ENCODE measurements at places on chromosomes 7 and 10.

GRCh38 chr10:112122827-112123226 lies 60.7 kb downstream of the GPAM start:
- no peak for DNase-seq

DNA sequence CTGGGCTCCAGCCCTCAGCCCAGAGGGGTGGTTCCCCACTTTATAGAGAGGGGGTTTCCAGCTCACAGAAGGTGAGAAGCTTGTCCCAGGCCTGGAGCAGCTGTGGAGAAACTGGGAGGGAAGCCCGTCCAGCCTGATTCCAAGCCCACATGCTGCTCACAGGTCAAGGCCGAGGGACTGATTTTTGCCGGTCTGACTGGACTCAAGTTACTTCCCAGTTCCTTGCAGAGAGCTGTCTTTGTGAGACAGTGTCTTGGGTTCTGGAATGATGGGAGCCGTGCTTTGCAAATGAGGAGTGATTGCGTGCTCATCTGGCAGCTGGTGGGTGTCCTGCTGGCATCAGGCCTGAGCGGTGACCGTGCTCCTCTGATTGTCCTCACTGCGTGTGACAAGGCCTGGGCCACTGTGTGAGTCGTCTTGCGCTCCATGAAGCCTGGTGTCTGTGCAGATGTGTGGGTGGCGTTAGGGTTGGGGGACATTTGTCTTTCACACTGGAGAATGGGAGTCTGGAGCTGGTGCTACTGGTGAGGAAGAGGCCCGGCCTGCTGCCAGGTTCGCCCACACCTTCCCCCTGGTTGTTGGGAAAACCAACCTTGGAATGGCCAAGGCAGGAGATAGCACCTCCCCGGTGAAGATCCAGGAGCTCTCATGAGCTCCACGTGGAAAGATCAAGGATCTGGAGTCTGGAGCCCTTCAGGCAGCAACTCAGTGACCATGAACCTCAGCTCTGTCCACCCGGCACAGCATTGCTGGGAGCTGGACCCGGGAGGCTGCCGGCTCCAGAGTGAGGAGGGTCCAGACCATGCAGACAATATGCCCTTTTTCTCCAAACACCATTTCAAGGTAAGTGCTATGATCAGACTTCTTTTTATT lies 129.6 kb downstream of the SMURF1 start:
- no peak for DNase-seq

DNA sequence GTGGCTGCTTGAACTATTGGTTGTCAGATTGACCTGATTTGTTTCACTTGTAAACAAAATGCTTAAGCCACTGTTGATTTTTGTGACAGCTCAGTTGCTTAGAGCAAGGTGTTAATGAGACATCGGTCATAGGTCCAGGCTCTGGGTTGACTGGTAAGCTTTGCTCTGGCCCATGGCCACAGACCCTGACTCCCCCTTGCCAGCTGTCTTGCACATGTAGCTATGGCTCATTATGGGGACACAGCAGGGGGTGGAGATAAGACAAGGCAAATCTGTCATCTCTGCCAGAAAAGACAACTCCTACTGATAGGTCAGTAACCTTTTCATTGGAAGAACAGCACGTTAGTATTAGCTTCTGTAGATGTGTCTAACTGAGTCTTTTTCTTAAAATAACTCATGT lies 95.3 kb downstream of the KAT6B start:
- DNase-seq, result no peak

DNA sequence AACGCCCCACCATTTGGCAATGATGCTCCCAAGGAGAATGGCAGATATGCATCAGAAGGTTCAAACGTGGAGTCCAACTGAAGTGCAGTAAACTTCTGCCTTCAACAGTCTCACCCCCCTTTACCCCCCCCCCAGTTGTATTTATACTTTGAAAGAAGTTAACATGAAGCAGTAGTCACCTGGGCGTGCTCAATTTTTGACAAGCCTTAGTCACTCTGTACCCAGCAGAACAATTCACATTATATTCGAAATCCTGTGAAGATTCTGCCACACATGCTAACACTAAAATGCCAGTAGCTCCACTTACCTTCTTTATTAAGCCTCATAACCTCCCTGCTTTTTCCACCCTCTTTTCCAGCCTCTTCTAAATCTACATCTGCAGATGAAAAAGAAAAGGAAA lies 894 bp downstream of the ATXN7L1 start:
- DNase-seq, result no peak

- DNase-seq, result no peak
Measured at GRCh38 chr10:72088889-72089575, 681 bp upstream of the SPOCK2 start.

DNA sequence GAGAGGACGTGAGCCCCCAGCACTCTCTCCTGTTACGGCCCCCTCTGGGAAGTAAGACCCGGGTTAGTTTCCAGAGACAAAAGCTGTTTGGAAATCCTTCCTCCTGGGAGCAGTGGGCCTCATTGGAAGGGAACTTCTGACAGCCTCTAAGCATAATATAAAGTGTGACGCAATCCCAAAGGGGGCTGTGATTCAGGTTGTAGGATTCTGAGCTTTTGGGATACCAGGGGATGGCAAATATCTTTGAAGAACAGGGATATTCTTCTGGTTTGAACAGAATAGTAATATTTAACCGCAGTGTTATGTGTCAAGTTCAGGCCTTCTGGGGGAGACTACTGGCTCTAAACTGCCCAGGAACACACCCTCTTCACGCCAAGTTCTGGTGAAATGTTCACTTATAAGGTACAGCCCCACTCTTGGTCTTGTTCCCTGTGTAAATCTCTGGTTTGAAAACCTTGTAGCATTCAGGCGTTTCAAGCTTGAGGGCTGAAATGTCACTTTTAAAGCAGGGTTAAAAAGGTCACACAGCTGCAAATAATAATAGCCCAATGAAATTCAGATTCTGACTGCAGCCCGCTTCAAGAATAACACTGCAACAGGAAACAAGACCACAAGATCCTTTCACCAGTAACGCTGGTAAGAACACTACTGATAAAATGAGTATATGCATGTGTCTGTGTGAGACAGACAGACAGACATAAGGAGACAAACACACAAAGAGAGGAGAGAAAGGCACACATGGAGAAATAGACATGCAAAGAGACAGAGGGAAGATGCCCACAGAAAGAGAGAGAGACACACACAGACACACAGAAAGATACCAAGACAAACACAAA lies 69.0 kb downstream of the CREB5 start:
- no peak for DNase-seq

DNA sequence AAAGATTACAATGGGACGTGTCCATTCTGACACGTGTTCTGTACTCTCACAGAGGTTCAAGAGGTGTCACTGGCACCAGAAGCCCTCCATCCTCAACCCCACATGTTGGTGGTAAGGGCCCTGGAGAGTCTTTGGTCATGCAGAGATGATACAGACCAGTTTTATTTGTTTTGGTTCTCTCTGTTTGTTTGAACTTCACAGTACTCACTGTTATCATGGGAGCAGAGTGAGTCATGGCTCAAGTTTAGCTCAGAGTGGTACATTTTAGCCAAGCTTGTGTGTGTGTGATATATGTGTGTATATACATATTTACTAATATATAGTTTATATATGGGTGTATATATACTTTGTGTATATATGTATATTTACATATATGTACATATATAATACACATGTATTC lies 935.6 kb downstream of the GRID1 start:
- DNase-seq, result no peak

DNA sequence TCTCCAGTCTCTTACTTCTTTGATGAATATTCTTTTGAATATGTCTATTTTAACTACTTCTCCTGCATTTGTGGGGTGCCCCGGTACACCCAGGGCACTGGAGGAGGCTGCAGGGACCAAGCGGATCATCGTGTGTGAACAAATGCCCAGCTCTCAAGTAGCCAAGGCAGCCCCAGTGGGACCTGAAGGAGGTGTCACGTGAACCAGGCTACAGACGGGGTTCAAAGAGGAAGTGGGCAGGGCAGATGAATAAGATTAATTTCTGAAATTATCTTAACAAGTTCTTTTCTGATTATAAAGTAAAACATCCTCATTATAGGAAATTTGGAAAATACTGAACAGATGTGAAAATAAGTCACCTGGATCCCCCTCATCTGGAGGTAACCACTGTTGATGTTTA lies 78.4 kb upstream of the DUSP5 start:
- no peak for DNase-seq

- peak; percentile 59 for DNase-seq
Measured at GRCh38 chr10:110226926-110227641, 19.7 kb downstream of the MXI1 start.

DNA sequence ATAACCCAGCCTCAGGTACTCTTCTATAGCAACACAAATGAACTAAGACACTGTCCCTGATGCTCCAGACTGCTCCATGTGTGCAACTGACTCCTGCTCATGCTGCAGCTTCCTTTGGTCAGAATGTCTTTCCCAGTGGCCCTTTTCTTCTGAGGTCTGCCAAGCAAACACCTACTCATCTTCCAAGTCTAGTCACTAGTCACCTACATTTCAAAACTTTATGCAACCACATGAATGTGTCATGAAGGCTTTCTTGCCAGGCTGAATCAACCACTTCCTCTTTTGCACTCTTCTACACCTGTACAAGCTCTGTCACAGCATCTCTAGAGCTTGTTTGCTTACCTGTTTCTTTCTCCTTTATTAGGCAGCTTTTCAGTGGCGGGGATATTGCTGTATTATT lies 75.8 kb downstream of the LSMEM1 start:
- no peak for DNase-seq

- DNase-seq, result no peak
Measured at GRCh38 chr10:53903756-53904155, 897.3 kb downstream of the PCDH15 start.

DNA sequence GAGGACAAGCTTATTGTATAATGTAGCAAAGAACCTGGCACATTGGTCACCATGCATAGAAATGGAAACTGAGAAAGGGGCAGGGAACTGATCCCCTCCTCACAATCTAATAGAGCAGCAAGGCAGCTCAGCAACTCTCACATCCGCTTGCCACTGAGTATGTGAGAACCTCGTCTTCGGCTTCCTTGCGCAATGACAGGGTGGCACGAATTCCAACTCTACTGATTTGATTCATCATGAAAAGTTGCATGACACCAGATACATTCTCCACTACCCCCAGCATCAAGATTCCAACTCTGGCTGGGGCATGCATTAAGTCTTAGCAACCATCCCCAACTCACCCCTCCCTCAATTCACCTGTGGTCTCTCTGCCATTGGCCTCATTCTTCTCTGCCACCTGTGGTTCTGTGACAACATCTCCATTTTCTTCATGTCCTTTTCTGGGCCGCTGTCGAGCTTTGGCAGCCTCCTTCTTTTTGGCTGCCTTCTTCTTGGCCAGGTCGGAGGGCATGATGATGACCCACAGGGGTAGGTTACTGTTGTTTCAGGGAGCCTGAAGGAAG lies 976 bp downstream of the ABCF2 start:
- DNase-seq, result no peak

GRCh38 chr7:25595996-25596395 lies 367.7 kb upstream of the NPVF start:
- no peak for DNase-seq

- no peak for DNase-seq
Measured at GRCh38 chr10:84596585-84596984, 268.2 kb downstream of the CCSER2 start.

- DNase-seq, result no peak
Measured at GRCh38 chr10:8568401-8568800, 513.9 kb downstream of the GATA3 start.

GRCh38 chr7:120996333-120996987 lies 7.9 kb downstream of the CPED1 start:
- no peak for DNase-seq

DNA sequence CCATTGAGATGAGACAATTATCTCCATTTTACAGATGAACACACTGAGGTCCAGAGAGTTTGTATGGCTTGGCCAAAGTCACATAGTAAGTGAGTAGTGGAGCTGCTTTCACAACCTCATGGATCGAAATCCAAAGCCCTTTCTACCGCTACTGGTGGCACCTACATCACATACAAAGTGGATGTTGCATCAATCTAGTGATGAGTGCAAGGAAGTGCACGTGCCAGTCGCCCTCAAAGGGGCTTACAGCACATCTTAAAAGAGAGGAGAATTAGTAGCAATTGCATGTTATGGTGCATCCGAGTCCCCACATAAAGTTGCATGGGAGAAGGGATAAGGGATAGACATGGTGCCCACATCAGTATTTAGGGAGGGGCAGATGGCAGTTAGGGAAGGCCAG lies 31.0 kb upstream of the GPR26 start:
- DNase-seq, result no peak

GRCh38 chr10:10605551-10606081 lies 412.1 kb upstream of the CELF2 start:
- no peak for DNase-seq

GRCh38 chr7:132112106-132112505 lies 464.2 kb downstream of the PLXNA4 start:
- no peak for DNase-seq

DNA sequence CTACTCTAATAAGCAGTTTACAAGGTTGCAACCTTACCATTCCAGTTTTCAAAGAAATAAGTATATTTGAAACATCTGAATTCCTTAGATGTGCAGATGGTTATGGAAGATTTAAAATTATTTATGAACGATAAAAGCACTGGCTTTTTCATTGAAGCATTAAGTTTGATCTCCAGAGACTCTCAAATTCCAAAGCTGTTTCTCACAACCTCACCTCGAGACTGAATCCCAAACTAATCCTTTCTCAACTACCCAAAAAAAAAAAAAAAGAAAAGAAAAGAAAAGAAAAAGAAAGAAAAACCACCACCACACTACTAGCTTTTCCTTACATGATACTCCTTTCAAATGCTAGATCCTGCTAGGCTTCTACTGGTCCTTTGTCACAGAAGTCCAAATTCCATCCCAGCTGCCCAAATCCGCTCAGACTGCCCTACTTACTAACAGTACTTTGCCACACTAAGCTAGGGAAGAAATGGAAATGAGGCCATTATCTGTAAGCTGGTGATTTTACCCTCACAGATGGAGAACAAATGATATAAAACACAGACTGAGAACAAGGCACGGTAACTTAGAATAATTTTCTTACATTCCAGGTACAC lies 100.6 kb upstream of the CDK1 start:
- DNase-seq, result no peak

- no peak for DNase-seq
Measured at GRCh38 chr7:22025983-22026382, 80.3 kb upstream of the CDCA7L start.

- DNase-seq, result no peak
Measured at GRCh38 chr7:98133621-98134303, 27.1 kb downstream of the LMTK2 start.

- DNase-seq, result no peak
Measured at GRCh38 chr10:86888585-86889381, 68.6 kb downstream of the MMRN2 start.
